Calu3 (cell line): ENCODE measurements at places on chromosomes 5 and 9. TPM values are rescaled to one million over a fixed set of nuclear protein-coding genes. Genes with fewer than 3 reads are reported as not detected.

NSG2 gene
- not detected in 2 replicates for total RNA-seq

DNA sequence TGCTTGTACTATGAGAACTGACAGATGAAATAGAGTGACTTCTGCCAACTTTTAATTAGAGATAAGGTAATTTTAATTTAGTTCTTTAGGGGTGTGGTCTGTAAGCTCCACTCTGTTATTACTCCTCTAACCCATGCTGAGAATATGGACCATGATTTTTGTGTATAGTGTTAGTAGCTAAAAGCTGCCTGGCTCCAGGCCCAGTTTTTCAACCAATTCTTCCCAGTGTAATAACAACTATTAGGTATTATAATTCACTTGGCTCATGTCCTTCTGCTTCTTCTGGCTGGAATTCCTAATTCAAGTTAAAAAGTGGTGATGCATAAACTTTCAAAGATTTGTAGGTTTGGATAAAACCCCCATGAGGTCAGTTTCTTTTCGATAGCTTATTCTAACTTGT is 216.3 kb downstream of the ISL1 start:
- H3K4me3 ChIP-seq: no peak overlapping the region
- DNase-seq: no peak
- no peaks in the 10 kb centered on the region for H3K27me3 ChIP-seq

C5orf58 gene
- total RNA-seq: not detected in 2 replicates

DNA sequence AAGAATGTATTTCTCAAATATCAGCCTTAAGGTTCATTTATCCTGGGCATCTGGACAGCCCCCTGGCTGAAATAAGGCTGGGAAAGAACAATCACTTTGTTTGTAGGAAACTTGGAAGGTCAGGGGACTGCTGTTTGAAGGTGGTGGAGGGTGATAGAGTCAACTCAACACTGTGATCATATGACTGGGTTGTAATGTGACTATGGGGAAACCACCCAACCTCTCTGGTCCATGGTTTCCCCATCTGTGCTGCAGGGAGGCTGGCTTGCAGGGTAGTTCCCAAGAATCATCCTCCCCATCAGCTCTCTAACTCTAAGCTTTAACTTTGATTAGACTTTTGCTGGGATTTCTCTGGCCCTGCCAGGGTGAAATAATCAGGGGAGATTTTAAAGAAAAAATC is 10.0 kb downstream of the INSYN2B start:
- H3K27ac ChIP-seq: no peak overlapping the region
- DNase-seq: no peak
- H3K4me1 ChIP-seq: peaks cover 9% of the 10 kb centered on the region
- H3K36me3 ChIP-seq: no peaks in the 10 kb centered on the region

- no peak overlapping the region for H3K4me3 ChIP-seq
- no peak overlapping the region for H3K27ac ChIP-seq
- no peaks in the 10 kb centered on the region for H3K4me1 ChIP-seq
Measured at GRCh38 chr5:173675287-173675996, 59.0 kb upstream of the BOD1 start.

- no peak for DNase-seq
- H3K4me3 ChIP-seq: no peak overlapping the region
- H3K4me1 ChIP-seq: no peaks in the 10 kb centered on the region
- no peaks in the 10 kb centered on the region for H3K36me3 ChIP-seq
Measured at GRCh38 chr5:133293960-133294359, 242.1 kb downstream of the HSPA4 start.

GRCh38 chr9:2128618-2129017 is 113.5 kb downstream of the SMARCA2 start:
- H3K27me3 ChIP-seq: no peaks in the 10 kb centered on the region
- no peaks in the 10 kb centered on the region for H3K4me1 ChIP-seq
- no peak for DNase-seq
- H3K36me3 ChIP-seq: peaks cover 4% of the 10 kb centered on the region
- H3K4me3 ChIP-seq: no peak overlapping the region
- H3K27ac ChIP-seq: no peak overlapping the region

CDC14B gene
- 26.4 and 29.8 TPM in 2 replicates for total RNA-seq

ADCY2 gene
- total RNA-seq: not detected in 2 replicates

GRCh38 chr5:179413711-179414458 is 68.6 kb upstream of the ADAMTS2 start:
- DNase-seq: no peak
- no peak overlapping the region for H3K27ac ChIP-seq
- no peaks in the 10 kb centered on the region for H3K36me3 ChIP-seq
- H3K4me3 ChIP-seq: no peak overlapping the region
- H3K4me1 ChIP-seq: no peaks in the 10 kb centered on the region

TMEM171 gene
- 18.4 and 20.8 TPM in 2 replicates for total RNA-seq

CCDC187 gene
- total RNA-seq: 0.44 and 0.73 TPM in 2 replicates

- peaks cover 40% of the 10 kb centered on the region for H3K4me1 ChIP-seq
- H3K36me3 ChIP-seq: peaks cover 17% of the 10 kb centered on the region
- peak overlapping the region; percentile 71 for H3K4me3 ChIP-seq
- H3K27ac ChIP-seq: peak overlapping the region; percentile 99
- no peaks in the 10 kb centered on the region for H3K27me3 ChIP-seq
Measured at GRCh38 chr5:171268700-171269620, 40.1 kb upstream of the TLX3 start.

DNA sequence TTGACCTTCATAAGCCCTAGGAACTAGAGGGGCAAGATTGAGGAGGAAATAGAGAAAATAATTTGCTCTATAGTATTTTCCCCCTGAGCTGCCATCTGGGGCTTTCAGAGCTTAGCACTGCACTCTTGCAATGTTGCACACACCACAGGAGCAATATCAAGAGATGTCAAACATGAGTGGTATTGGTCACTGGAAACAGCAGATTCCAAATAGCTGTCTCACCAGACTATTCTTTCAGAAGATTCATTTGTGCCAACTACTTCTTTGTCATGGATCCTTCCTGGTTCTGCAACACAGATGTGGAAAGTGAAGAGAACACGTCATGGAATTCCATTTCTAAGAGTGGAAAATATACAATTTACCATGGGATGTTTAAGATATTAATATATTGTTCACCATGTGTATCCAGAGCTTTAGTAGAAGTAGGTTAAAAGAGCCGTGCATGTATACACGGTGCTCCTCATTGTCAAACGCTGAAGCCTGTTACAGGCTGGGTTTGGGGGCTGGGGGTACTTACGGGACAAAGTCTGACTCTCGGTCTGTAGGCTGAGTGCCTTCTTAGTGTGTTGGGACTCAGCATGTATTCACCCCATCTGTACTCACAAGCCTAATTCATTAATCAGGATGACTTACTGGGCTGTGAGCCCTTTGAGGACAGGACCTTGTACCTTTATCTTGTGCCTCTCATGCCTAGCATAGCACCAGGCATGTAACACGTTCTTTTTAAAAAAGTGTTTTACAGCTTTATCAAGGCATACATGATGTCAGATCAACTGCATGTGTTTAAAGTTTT is 31.4 kb upstream of the GDNF start:
- no peak overlapping the region for H3K27ac ChIP-seq
- no peak overlapping the region for H3K4me3 ChIP-seq
- no peaks in the 10 kb centered on the region for H3K4me1 ChIP-seq
- no peaks in the 10 kb centered on the region for H3K36me3 ChIP-seq
- no peak for DNase-seq

DNA sequence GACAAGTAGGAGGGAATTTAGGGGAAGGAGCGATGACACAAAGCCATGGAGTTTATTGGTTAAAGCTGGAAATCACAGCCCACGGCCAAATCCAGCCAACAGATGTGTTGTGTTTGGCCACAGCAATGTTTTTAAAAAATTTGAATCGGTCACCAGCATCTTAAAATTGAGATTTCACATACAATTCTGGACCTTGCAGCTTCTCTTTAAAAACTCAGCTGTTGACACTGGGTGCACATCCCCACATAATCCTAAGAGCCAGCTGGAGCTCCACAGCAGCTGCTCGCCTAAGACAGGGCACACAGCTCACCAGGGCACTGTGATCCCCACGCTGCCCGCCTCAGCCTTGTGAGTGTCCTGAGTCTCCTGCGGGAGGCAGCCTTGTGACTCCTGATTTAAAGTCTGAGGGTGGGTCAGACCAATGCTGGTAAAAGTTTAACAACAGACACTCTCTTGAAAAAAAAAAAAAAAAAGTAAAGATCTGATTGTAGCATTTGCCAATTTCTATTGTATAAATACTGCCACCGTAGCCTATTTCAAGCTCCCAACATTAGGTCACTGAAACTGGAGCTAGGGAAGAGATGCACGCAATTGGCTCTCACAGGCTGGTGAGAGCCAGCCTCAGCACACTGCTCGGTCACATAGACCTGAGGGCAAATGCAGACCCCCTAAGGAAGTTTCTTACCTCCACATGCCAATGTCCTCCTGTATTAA is 124.8 kb downstream of the HSD17B3 start:
- H3K4me3 ChIP-seq: no peak overlapping the region
- peaks cover 20% of the 10 kb centered on the region for H3K4me1 ChIP-seq

DNA sequence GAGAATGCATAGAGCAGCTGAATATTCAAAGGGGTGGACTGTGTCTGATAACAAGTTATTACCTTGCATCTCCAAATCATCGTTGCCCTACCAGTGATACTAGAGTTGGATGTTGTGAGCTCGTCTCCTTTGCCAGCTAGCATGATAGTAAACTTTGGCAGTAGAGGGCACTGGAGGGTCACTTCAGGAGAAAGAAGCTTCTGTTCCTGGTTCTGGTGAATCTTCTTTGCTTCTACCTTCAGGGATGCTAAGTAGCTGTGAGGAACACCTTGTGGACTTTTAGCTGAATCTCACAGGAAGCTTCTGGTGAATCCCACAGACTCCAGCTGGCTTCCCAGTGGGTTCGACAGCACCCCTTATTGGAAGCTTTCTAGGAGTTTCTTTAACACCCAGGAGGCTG is 626.6 kb upstream of the SGCD start:
- no peak overlapping the region for H3K4me3 ChIP-seq
- DNase-seq: no peak
- no peaks in the 10 kb centered on the region for H3K4me1 ChIP-seq
- H3K36me3 ChIP-seq: no peaks in the 10 kb centered on the region
- no peaks in the 10 kb centered on the region for H3K27me3 ChIP-seq

IRX2 gene
- total RNA-seq: not detected in 2 replicates

PCDHGC3 gene
- 49.4 and 73.0 TPM in 2 replicates for total RNA-seq

CTNND2 gene
- 19.6 and 23.0 TPM in 2 replicates for total RNA-seq

LHX2 gene
- total RNA-seq: not detected in 2 replicates

DNA sequence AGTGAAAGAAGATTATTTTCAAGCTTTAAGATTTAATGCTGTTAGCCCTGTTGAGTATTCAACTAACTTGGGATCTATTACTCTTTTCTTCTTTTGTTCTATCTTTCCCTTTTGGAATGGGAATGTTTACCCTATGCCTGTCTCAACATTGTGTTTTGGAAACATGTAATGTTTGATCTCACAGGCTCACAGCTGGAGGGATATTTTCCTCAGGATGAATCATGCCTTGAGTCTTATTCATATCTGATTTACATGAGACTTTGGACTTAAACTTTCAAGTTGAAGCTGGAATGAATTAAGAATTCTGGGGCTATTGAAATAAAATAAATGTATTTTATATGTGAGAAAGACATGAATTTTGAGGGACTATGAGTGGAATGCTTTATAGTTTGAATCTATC is 607.8 kb upstream of the PTGER4 start:
- no peak overlapping the region for H3K4me3 ChIP-seq
- H3K4me1 ChIP-seq: no peaks in the 10 kb centered on the region
- no peaks in the 10 kb centered on the region for H3K36me3 ChIP-seq
- no peak overlapping the region for H3K27ac ChIP-seq

- no peaks in the 10 kb centered on the region for H3K27me3 ChIP-seq
- no peak for DNase-seq
- no peak overlapping the region for H3K4me3 ChIP-seq
- H3K4me1 ChIP-seq: no peaks in the 10 kb centered on the region
Measured at GRCh38 chr9:15570769-15571168, 17.9 kb downstream of the CCDC171 start.

- no peaks in the 10 kb centered on the region for H3K4me1 ChIP-seq
- no peak overlapping the region for H3K4me3 ChIP-seq
- no peak overlapping the region for H3K27ac ChIP-seq
- no peaks in the 10 kb centered on the region for H3K27me3 ChIP-seq
Measured at GRCh38 chr9:119044806-119045205, 324.4 kb downstream of the BRINP1 start.

DNA sequence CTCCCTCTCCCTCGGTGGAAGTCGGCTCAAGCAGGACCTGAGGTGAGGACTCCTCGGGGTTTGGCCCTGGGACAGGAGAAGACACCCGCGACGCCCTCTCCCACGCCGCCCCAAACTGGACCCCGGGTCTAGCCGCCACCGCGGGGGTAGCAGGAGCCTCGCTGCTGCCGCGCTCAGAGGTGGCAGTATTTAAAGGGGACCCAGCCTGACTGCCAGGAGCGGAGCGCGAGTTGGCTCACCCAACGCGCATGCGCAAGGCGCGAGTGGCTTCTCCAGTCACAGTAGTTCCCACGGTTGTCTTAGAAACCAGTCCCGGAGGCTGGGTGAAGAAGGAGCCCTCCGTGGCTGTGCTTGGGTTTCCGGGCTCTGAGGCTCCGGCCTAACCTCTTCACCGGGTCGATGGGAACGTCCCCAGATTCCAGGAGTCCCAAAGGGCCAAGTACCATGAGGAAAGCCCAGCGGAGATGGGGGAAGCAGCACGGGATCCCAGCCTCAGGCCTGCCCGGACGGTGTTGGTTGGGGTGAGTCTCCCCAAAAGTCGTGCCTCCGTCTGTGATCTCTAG is 477.8 kb downstream of the SPATA31A7 start:
- H3K4me1 ChIP-seq: no peaks in the 10 kb centered on the region
- H3K27me3 ChIP-seq: no peaks in the 10 kb centered on the region
- no peak overlapping the region for H3K4me3 ChIP-seq
- H3K36me3 ChIP-seq: no peaks in the 10 kb centered on the region

DNA sequence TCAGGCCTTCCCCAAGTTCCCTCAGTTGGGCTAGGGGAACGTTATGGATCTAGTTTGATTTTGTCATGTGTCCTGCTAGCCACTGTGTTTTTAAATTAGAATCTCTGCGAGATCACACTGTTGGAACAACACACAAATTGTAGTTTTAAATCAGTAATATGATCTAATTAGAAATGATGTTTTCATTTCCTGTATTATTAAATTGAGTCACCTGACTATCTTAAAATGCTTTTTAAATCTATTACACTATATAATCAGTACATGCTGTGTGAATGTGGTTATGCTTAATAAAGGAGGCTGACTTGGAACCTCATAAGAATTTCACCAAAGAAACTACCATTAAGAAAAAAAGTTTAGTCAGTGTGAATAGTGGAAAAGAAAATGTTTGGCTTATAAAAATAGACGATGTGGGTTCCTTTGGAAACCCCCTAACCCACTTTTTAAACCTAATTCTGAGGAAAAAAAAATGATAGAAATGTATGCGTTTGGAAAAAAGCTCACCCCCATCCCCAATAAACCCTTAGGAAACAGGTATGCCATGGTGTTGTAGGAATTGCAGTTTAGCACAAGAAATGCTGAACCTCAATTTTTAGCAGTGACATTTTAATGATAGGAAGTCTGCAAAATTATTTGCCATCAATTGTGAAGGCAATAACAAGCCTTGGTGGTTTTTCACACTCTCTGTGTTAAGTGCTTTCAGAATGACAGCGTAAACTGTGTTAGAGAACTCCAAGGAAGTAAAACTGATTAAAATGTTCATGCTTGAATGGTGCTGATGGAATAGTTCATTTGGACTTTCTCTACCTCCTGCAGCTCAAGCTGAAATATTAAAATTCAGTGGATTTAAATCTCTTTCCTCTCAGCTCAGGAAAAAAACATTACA is 59.0 kb downstream of the TLE4 start:
- no peak overlapping the region for H3K4me3 ChIP-seq
- no peaks in the 10 kb centered on the region for H3K4me1 ChIP-seq
- H3K36me3 ChIP-seq: no peaks in the 10 kb centered on the region
- H3K27me3 ChIP-seq: no peaks in the 10 kb centered on the region
